ENCODE measurements at places on chromosomes 6 and 20. TPM values are rescaled to one million over a fixed set of nuclear protein-coding genes. Genes with fewer than 3 reads are reported as not detected.

The NNAT gene
- not detected for total RNA-seq

The NKAIN4 gene
- total RNA-seq, result not detected

The RFX6 gene
- total RNA-seq, result not detected

The DNAH8 gene
- total RNA-seq, result 0.11 TPM

The MLN gene
- not detected for total RNA-seq

The PDE7B gene
- total RNA-seq, result 0.24 TPM

The SLPI gene
- total RNA-seq, result not detected

The KCNQ2 gene
- total RNA-seq, result not detected

The SLC26A8 gene
- total RNA-seq, result not detected

The CGA gene
- total RNA-seq, result not detected

DNA sequence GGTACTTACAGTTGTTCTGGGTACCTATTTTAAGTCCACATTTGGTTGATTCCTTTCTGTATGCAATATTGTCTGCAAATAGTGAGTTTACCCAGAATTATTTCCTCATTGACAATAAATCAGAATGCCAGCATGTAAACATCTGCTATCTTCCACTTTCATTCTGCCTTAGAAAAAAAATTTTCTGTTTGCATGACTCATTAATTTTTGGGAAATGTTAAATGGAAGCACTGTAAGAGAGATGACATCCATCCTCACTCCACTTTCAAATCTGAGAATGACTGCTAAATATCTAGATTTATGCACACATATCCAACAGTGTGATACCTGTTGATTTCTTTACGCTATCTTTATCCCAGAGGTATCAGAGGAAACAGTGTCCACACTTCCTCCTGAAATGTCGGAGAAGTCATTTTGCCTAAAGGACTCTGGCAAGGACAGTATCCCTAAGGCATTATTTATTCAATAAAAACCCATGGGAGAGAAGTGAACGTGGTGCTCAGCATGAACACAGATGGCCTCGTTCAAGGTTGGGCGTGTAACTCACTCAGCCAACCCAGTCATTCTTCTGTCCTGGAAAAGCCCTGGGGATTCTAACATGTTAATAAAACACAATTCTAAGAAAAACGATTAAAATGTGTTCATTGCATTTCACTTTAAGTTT lies 780.9 kb downstream of the QKI start:
- H3K27ac ChIP-seq, result no peak overlapping the region
- H3K4me1 ChIP-seq, result no peaks in the 10 kb centered on the region
- no peaks in the 10 kb centered on the region for H3K27me3 ChIP-seq
- DNase-seq, result no peak
- no peaks in the 10 kb centered on the region for H3K36me3 ChIP-seq

DNA sequence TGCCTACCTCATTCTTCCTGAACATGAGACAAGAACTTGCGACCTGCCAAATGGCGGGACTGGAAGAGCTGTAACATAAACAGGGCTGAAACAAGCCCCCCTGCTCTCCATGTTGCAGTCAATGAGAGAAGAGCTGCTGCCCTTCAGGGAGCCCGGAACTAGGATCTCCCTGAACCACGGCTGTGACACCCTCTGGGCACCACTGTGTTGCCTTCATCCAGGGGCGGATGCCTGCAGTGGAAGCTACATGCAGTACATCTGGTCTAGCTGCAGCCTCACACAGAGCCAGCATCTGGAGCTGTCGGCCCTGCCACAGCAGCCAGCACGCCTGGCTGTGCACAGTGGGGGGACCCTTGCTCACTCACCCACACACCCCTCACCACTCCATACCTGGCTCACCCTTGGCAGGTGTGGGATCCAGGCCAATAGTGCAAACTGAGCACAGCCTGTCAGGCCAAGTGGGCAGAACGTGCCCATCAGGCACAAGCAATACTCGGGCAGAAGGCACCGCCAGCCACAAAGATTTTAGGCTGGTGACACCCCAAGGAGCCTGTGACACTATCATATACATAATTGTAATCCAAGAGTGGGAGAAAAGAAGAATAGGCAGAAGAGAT lies 451.3 kb downstream of the HTR1B start:
- H3K4me1 ChIP-seq, result no peaks in the 10 kb centered on the region
- no peaks in the 10 kb centered on the region for H3K27me3 ChIP-seq
- H3K27ac ChIP-seq, result no peak overlapping the region
- no peaks in the 10 kb centered on the region for H3K36me3 ChIP-seq
- no peak for DNase-seq

DNA sequence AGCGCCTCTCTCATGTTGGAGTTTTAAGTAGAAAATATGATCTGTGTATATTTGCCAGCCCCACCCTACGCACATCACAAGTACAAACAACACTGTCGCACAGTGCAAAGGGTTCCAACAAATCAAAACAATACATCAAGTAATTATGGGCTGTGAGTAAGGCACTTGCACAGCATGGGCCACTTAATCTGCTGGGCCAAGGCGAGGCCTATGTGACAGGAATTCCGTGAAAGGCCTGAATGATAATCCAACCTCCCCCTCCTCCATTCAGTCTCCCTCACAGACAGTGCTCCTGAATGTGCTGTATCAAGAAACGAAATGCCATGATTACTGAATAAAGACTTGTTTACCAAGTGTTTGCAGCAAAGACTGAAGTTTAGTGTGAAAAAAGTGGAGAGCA lies 130.1 kb upstream of the SLC2A12 start:
- H3K27me3 ChIP-seq, result no peaks in the 10 kb centered on the region
- H3K4me1 ChIP-seq, result peaks cover 10% of the 10 kb centered on the region
- DNase-seq, result no peak
- H3K27ac ChIP-seq, result no peak overlapping the region
- no peak overlapping the region for H3K4me3 ChIP-seq

- no peaks in the 10 kb centered on the region for H3K27me3 ChIP-seq
- DNase-seq, result no peak
- no peaks in the 10 kb centered on the region for H3K4me1 ChIP-seq
- no peaks in the 10 kb centered on the region for H3K36me3 ChIP-seq
- no peak overlapping the region for H3K27ac ChIP-seq
Observed at GRCh38 chr6:9404351-9405146, 969.2 kb upstream of the SLC35B3 start.

GRCh38 chr6:138545621-138545980 lies 46.3 kb upstream of the NHSL1 start:
- no peaks in the 10 kb centered on the region for H3K36me3 ChIP-seq
- no peak overlapping the region for H3K27ac ChIP-seq
- DNase-seq, result no peak
- H3K4me3 ChIP-seq, result no peak overlapping the region
- H3K4me1 ChIP-seq, result no peaks in the 10 kb centered on the region
- peaks cover 4% of the 10 kb centered on the region for H3K27me3 ChIP-seq

GRCh38 chr6:93219447-93219846 lies 199.9 kb downstream of the EPHA7 start:
- H3K27me3 ChIP-seq, result no peaks in the 10 kb centered on the region
- no peaks in the 10 kb centered on the region for H3K4me1 ChIP-seq
- H3K4me3 ChIP-seq, result no peak overlapping the region
- DNase-seq, result no peak
- no peaks in the 10 kb centered on the region for H3K36me3 ChIP-seq
- H3K27ac ChIP-seq, result no peak overlapping the region

DNA sequence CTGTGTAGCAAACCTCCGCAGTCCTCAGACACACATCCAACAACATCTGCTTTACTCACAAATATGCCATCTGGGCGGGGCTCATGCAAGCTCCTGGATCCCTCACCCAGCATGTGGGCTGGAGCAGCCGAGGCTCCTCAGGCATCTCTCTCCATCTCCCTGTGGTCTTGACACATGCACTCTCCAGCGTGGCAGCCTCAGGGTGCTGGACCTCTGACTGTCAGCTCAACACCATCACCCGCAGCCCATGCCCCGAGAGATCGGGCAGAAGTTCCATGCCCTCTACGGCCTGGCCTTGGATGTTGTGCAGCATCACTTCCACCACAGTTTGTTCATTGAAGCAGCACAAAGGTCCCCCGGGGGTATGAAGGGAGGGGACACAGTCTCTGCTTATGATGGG lies 32.6 kb upstream of the CD93 start:
- no peak for DNase-seq
- H3K36me3 ChIP-seq, result no peaks in the 10 kb centered on the region
- H3K4me3 ChIP-seq, result no peak overlapping the region
- H3K27me3 ChIP-seq, result no peaks in the 10 kb centered on the region

DNA sequence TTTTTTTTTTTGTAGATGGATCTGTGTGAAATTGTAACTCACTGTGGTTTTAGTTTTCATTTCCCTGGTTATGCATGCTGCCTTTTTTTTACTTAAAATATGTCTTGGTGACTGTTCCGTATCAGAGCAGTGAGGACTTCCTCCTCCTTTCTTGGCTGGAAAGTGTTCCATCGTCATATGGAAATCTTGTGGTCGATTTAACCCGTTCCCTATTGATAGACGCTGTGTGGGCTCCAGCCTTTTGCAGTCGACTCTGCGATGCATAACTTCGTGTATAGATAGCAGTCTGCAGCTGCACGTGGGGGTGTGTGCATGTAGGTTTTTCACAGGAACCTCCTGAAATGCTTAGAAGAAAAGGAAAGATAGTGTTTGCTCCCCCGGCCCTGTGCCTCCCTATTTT lies 28.1 kb upstream of the PNPLA1 start:
- no peak overlapping the region for H3K4me3 ChIP-seq
- H3K36me3 ChIP-seq, result no peaks in the 10 kb centered on the region
- H3K27me3 ChIP-seq, result no peaks in the 10 kb centered on the region
- H3K27ac ChIP-seq, result no peak overlapping the region
- DNase-seq, result no peak
- no peaks in the 10 kb centered on the region for H3K4me1 ChIP-seq

DNA sequence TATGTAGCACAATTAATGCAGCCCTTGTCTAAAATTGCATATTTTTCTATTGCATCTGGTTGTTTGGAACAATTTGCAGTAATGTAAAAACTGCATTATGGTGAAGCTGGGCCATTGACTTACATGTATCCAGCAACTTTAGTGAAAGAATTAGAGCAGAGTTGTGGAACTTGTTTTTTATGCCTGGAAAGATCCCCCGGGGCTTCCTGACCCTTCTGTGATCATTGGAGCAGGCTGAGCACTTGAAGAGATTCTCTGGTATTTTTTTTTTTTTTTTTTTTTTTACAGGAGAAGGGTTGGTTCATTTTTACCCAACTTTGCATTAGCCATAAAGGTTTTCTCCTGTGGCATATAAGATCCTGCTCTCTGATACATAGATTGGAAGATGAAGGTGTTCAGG lies 45.0 kb downstream of the LIN28B start:
- H3K4me3 ChIP-seq, result no peak overlapping the region
- H3K4me1 ChIP-seq, result no peaks in the 10 kb centered on the region
- no peaks in the 10 kb centered on the region for H3K36me3 ChIP-seq
- no peak overlapping the region for H3K27ac ChIP-seq
- H3K27me3 ChIP-seq, result no peaks in the 10 kb centered on the region

GRCh38 chr6:136723780-136724179 lies 68.5 kb downstream of the MAP3K5 start:
- H3K4me3 ChIP-seq, result no peak overlapping the region
- H3K36me3 ChIP-seq, result no peaks in the 10 kb centered on the region
- peak; percentile 9 for DNase-seq
- H3K27me3 ChIP-seq, result no peaks in the 10 kb centered on the region
- H3K4me1 ChIP-seq, result peaks cover 5% of the 10 kb centered on the region

GRCh38 chr6:108839083-108839642 lies 9.1 kb upstream of the ARMC2 start:
- DNase-seq, result no peak
- no peak overlapping the region for H3K27ac ChIP-seq
- peaks cover 12% of the 10 kb centered on the region for H3K4me1 ChIP-seq
- no peak overlapping the region for H3K4me3 ChIP-seq

DNA sequence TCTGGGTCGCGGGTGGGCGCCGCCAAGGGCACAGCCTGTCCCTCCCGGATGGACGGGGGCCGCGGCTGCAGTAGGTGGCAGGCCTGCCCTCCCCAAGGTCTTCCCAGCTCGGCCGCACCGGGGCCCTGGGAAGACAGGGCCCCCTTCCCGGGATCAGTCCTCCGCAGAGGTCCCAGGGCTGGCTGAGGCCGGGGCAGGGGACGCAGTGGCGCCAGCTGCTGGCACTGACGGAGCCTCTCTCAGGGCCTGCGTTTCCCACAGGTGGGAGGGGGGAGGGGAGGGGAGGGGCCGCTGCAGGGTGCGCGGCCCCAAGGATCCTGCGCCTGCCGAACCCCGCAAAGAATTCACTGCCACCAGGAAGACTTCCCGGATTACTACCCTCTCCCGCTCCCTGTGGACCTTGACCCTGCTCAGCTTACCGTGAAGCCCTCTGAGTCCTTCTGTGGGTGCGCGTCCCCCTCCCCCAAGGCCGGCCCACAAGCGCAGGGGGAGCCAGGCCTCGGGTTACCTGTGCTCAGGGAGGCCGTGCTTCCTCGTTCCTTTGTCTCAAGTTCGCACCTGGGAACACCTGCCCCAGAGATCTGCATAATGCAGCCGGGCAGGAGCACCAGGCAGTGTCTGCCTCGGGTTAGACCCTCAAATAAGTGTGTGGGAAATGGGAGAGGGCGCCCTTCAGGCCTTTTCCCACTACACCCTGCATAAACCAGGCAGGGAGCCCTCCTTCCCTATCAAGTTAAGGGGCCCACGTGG lies 5.1 kb downstream of the LZTS3 start:
- peaks cover 5% of the 10 kb centered on the region for H3K4me1 ChIP-seq
- no peaks in the 10 kb centered on the region for H3K36me3 ChIP-seq
- no peak overlapping the region for H3K27ac ChIP-seq
- DNase-seq, result no peak
- no peak overlapping the region for H3K4me3 ChIP-seq
- peaks cover 3% of the 10 kb centered on the region for H3K27me3 ChIP-seq

- no peak overlapping the region for H3K27ac ChIP-seq
- H3K36me3 ChIP-seq, result no peaks in the 10 kb centered on the region
- no peak for DNase-seq
- H3K4me3 ChIP-seq, result no peak overlapping the region
Observed at GRCh38 chr6:36374194-36374593, 13.3 kb downstream of the ETV7 start.

GRCh38 chr6:56033401-56033800 lies 158.0 kb upstream of the BMP5 start:
- H3K36me3 ChIP-seq, result no peaks in the 10 kb centered on the region
- H3K4me3 ChIP-seq, result no peak overlapping the region
- H3K4me1 ChIP-seq, result no peaks in the 10 kb centered on the region
- no peak overlapping the region for H3K27ac ChIP-seq
- DNase-seq, result no peak
- no peaks in the 10 kb centered on the region for H3K27me3 ChIP-seq

DNA sequence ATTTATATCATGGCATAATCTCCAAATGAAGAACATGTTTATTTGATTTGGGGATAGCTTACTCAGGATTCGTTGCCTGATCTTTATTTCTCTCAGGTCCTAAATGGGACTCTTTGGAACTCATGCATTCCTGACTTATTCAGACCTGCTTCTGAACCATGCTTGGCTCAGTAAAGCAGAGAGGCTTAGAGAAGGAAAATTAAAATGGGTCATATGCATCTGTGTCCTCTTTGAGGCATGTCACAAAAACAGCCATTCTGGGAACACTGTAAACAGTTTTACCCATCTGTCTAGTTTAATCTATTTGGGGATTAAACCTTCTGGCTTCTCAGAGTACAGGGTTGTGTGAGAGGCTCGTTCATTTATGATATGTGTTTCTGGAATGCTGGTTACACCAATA lies 1017.3 kb downstream of the KIF16B start:
- no peak for DNase-seq
- no peak overlapping the region for H3K4me3 ChIP-seq

GRCh38 chr6:34108176-34108575 lies 37.7 kb downstream of the GRM4 start:
- DNase-seq, result no peak
- no peaks in the 10 kb centered on the region for H3K36me3 ChIP-seq
- H3K27me3 ChIP-seq, result no peaks in the 10 kb centered on the region
- no peak overlapping the region for H3K27ac ChIP-seq

GRCh38 chr20:23889775-23890187 lies 10.2 kb upstream of the CST5 start:
- peak; percentile 62 for DNase-seq
- H3K4me3 ChIP-seq, result no peak overlapping the region
- H3K36me3 ChIP-seq, result no peaks in the 10 kb centered on the region
- H3K27me3 ChIP-seq, result no peaks in the 10 kb centered on the region
- peaks cover 6% of the 10 kb centered on the region for H3K4me1 ChIP-seq
